Ureter (tissue), 1 donor: ENCODE measurements at places on chromosomes 12 and 14.

DNA sequence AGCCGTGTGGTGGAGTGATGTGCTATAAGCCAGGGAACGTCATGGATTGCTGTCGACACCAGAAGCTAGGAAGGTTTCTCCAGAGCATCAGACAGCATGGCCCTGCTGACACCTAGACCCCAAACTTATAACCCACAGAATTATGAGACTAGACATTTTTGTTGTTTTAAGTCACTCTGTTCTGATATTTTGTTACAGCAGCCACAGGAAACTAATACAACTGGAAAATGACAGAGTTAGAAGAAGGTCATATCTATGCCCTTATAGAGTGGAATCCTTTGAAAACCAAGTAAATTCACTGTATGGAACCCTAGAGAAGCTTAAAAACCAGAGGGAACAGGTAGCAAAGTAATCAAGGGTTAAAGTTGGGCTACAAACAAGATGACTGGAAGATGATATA is 42.5 kb downstream of the SPTLC2 start:
- no peak for DNase-seq

DNA sequence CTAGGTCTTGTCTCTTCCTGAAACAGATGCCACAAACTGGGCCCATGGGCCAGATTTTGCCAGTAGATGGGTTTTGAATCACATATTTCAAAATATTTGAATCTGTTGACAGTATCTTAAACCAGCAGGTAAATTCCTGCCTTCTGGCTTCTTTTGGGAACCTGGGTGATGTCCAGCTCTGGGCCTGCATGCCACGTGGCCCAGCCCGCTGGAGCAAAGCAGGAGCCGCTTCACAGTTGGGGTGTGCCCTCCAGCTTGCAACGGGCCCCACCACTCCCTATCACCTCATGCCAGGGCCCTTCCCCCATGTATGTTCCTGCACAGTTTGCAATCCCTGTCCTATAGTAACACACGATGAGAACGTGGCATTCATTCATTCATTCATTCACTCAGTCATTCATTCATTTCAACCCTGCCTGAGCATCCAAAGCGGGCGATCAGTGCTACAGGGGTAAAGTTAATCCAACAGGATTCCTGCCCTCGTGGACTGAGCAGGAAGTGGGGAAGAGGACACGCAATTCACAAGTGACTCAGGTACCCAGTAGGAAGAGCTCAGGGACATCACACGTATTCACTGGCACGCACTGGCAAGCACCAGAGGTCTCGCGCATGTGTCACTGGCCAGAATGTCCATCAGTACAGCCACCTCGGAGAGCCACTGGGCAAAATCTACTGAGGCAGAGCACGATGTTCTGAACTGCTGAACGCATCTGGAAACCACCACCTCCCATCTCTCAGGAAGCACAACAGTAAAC is 27.8 kb downstream of the SCARB1 start:
- no peak for DNase-seq

DNA sequence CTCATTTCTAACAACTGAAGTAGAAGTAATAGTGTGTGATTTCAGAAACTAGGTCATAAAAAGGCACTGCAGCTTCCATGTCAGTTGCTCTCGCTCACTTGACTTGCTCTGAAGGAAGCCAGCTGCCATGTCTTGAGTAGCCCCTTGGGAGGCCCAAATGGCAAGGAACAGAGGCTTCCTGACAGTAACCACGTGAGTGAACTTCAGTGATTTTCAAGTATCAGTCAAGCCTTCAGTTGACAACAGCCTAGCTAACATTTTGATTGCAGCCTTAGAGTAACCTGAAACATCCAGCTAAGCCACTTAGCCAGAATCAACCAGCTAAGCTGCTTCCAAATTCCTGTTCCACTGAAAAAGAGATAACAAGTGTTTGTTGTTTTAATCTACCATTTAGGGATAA is 26.7 kb downstream of the TOGARAM1 start:
- no peak for DNase-seq

DNA sequence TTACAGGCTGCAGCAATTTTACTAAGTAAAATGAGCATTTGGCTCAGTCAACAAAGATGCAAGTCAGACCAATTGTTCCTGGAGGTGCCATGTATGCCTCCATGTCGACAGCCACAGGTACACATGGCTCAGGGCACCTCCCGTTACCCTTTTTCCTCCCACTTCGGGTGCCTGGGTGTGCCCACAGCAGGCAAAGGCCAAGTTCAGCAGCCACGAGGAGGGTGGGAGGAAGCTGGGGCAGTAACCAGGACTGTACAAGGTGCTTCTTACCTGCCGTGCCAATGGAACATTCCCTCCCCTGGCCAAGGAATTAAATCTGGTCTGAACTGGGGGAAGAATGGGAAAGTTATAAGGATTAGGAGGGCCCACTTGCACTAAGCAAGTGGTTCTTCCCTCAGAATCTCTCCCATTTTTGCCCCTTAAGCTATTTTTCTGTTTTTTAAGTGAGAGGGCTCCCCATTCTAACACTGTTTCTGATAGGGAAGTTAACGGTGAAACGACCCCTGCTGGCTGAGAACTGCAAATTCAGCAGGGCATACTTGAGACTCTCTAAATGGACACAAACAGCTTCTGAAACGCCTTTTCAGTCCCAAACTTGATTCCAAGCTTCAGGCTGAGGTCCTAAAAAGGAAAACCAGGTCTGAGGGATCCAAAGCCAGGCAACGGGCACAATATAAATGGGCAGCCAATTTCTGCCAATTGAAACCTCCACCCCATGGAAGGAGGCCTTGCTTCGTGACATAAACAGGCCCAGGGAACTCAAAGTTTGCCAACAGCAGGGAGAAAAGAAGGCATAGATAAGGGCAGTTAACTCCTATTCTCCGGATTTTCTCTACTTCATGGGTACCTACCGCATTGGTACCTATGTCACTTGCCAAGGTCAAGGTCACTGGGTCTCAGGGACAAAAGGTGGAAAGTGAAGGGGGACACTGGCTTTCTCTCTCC is 24.8 kb downstream of the CLECL1 start:
- DNase-seq: no peak

DNA sequence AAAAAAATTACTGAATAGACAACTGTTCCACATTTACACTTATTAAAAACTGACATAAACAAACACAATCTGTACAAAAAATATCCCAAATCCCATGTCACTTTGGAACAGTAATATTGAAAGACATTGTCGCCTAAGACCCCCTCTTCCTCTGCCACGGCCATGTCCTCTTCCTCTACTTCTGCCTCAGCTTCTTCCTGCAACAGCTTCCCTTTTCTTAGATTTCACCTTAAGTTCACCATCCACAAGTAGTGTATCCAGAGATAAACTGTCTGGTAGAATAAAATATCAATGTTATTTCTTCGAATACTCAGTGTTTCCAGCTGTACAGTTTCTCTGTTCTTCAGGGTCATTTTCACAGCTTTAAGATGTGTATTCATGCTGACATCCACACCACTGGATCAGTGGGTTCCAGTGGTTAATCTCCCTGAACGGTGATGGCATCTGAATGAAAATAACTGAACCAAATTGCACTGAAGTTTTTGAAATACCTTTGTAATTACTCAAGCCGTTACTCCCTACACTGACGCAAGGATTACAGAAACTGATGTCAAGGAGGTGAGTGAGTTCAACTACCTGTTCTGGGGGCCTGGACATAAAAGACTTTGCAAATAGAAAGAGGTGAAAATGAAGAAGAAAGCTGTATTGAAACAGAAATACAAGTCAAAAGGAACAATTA is 208.5 kb downstream of the C12orf50 start:
- no peak for DNase-seq

DNA sequence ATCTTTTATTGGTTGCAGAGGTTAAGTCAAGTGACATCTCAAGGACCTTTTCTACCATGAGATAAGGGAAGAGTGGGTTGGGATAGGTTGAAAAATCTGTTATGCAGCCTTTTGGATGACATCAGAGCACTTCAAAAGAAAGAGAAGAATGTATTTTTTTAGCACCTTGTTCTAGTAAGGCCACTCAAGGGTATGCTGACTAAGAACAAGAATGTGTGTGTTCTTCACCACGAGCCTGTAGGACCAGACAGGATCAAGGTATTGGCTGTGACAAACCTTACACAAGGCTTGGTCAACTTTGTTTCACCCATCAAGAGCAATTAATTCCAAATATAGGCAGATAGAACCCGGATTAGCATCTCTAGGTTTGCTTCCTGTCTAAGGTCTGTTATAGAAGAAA is 142.5 kb downstream of the SAMD4A start:
- no peak for DNase-seq

DNA sequence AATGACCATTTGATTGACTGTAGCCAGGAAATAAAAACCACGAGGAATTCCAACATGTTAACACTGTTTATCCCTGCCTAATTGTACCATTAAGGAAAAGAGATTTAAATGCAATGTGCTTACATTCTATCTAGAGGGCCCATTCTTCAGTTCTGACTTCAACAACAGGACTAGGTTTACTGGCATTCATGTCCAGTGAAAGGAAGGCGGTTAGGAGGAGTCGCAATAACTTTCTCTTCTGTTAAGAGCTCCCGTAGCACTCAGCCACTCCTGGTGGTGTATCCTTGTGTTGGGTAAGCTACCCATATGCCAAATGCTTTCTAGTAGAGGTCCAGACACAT is 154.7 kb downstream of the STXBP6 start:
- no peak for DNase-seq

DNA sequence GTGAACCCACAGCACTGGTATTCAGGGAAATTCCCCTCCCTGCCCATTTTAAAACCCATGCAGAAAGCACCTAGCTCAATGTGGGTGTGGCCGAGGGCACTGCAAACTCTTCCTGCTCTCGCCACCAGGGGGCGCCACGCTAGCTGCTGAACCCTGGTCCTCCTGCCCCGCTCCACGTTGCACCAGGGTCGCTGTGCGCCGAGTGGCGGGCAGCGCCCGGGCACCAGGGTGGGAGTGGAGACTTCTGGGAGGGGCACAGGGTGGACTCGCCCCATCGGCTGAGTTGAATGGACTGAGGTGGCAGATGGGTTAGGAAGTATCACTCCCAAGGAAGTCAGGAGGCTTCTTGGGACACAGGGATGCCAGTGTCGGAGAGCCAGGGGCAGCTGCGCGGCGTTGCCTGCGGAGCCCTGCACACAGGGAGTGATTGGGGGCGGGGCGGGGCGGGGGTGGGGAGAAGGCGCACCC is 48.1 kb upstream of the BCL11B start:
- DNase-seq: no peak

- no peak for DNase-seq
Measured at GRCh38 chr12:87848248-87848868, 180.8 kb downstream of the C12orf50 start.

DNA sequence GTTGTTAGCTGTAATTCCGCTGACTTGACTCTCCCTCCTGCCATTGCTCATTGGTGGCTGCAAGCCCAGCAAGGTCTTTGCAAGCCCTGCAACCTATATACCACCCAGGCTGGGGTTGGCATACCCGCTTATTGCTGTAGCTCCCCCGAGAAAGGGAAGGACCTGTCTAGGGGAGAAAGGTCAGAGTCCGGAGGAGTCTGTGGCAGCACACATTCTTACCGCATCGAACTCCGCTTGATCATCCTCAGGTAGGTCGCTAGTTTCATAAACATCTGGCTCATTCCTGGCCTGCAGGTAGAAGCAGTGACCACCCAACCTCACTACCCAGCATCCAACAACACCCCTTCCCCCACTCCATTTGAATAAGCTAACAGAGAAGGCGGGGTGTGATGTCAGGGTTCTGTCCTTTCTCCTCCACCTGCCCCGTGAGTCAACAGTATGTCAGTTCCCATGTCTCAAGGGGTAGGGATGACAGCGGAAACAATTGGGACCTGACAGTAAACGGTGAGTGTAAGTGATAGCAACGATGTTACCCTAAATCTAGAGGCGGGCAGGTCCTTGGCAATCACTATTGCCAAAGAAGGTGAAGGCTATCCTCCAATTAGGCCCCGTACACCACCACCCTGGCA is 1.1 kb downstream of the DCTN2 start:
- DNase-seq: no peak

DNA sequence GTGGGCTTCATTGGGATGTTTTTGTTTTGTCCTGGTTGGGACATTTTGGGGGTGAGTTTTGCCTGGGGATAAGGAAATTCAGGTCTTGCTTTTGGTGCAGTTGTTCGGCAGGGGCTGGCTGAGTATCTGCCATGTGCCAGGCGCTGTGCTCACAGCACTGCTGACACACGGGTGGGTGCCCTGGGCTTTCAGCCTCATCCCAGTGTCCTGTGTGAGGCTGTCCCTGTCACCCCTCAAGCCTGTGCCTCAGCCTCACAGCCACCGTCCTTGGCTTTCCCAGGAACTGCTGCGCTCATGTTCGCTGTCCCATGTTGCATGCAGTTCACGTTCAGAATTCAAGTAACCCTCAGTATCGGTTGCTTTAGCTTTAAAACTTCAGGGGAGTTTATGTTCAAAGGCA is 24.9 kb downstream of the XRCC3 start:
- DNase-seq: no peak

DNA sequence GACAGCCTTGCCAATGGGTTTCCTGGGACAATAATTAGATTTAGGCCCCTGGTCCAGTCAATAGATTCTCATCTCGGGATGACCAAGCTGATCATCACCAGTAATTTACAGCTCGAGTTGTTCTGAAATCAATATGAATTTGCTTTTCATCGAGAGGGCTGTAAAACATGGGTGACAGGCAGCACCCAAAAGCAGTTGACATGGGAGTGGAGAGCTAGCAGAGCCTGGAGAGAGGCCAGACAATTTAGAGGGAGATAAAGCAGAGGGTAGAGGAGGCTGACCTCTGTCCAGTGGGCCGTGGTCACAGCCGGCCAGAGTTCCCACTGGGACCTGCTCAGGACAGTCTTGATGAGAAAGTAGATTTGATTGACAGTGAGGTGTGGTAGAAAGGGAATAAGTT is 157.3 kb downstream of the ASCL4 start:
- DNase-seq: no peak

GRCh38 chr12:94731733-94732360 is 81.5 kb upstream of the TMCC3 start:
- no peak for DNase-seq

- peak; percentile 72 for DNase-seq
Measured at GRCh38 chr12:110107369-110108281, 16.5 kb upstream of the IFT81 start.

DNA sequence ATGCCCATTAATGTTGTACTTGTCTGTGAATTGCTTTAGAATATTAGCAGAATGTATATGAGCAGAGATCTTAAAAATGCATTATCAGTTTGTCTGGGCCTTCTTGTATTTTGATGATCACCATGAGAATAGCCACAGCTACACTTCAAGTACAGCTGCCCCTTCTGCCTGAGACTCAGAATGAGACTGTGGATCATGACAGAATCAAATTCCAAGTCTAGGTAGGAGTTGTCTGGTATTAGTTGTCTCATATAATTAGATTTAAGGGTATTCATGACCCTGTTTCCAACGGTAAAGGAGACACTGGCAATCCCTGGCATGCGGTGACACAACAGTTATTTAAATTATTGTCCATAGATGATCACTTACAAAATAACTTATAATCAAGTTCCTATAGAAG is 18.3 kb upstream of the SMIM10L1 start:
- DNase-seq: no peak

- DNase-seq: no peak
Measured at GRCh38 chr12:69527506-69528272, 57.5 kb downstream of the FRS2 start.

- no peak for DNase-seq
Measured at GRCh38 chr12:16581416-16581815, 24.5 kb downstream of the LMO3 start.

- no peak for DNase-seq
Measured at GRCh38 chr14:85247071-85247470, 282.9 kb upstream of the FLRT2 start.
